ENCODE measurements at places on chromosomes 2 and 18.

DNA sequence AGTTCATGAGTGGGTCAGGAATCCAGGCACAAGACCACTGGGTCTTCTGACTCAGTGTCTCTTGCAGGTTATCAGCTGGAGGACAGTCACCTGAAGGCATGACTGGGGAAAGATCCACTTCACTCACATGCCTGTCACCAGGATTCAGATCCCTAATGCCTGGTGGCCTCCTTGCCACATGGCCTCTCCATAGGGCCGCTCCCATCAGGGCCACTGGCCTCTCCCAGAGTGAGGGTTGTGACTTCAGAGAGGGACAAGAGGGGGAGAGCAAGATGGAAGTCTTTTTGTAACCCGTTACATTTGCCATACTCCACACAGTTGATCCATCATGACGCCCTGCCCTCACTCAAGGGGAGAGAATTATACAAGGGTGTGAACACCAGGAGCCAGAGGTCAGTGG, 13.0 kb upstream of the OTOS start:
- DNase-seq = no peak

GRCh38 chr2:227310756-227311110, 14.3 kb upstream of the MFF start:
- no peak for DNase-seq

GRCh38 chr2:74749432-74749831, 84.5 kb upstream of the HK2 start:
- DNase-seq = no peak

- DNase-seq = no peak
Observed at GRCh38 chr2:42913280-42913878, 121.0 kb upstream of the HAAO start.

DNA sequence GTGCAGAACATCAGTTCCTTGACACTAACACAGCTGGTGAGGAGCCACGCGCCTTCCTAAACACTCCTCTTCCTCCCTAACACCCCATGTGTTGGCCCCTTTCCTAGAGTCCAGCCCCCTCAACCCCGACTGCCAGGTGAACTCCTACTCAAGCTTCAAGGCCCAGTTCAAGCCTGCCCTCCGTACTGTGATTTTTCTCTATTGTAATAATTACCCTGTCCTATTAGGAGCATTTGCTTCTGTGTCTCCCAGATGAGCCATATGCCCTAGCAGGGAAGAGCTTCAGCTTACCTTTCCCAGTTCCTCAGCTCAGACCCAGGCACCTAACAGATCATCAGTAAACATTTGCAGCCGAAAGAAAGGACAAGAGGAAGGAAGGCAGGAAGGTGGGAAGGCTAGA, 130.6 kb upstream of the SALL3 start:
- no peak for DNase-seq

GRCh38 chr18:26565514-26565913, 17.2 kb upstream of the KCTD1 start:
- no peak for DNase-seq

GRCh38 chr2:70520825-70521224, 32.8 kb downstream of the TGFA start:
- DNase-seq = no peak

DNA sequence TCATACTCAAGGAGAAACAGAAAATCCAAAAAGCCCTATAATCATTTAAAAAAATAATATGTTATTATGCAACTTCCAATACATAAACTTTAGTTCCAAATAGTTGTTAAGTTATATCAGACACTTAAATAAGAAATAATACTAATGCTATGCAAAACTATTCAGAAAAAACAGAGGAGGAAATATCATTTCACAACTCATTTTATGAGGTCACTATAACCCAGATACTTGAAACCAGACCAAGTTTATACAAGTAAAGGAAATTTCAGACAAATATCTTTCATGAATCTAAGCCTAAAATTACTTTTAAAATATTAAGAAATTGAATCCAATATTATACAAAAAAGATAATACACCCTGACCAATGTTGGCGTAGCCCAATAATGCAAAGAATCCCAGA, 260.8 kb downstream of the CD226 start:
- no peak for DNase-seq

DNA sequence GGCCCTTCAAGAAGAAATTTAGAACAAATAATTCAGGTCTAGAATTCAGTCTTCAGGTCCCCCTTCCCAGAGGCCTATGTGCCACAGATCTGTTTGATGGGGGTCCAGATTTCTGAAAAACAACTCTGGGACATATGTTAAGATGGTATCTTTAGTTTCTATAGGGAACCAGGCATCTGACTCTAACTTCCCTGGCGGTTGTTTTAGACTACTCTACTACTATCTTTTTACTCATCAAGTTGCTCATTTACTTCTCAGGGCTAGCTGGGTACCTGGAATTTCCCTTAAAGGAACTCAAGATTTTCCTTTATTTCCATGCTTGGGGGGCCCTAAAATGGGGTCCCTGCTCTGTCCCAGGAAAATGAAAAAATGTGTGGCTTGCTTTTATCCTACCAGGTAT, 114.7 kb upstream of the RAB6C start:
- DNase-seq = no peak

GRCh38 chr2:76825140-76825970, 696.8 kb downstream of the LRRTM4 start:
- no peak for DNase-seq

DNA sequence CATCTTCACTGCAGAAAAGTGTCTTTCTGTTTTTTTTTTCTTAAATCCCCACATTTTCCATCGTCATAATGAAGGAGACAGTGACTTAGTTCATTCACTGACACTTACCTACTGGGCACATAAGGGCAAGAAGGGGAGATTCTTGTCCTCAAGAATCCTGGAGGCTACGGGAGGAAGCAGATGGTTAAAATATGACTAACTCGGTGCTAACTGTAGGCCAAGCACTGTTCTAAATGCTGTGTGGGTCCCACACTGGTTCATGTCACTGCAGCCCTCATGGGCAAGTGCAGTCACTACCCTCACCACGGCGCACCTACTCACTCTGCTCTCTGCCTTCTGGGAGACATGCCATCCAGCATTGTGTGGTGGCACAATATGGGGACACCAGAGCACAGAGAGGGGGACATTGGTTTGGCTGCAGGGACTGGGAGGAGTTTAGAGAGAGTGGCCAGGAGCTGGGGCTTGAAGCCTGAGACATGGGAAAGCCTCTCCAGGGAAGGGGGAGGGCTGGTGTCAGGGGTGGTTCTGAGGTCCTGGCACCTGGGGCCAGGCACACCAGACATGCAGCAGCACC, 305.2 kb downstream of the MYCN start:
- DNase-seq = no peak

GRCh38 chr2:122233372-122233771, 477.9 kb downstream of the TSN start:
- DNase-seq = no peak

DNA sequence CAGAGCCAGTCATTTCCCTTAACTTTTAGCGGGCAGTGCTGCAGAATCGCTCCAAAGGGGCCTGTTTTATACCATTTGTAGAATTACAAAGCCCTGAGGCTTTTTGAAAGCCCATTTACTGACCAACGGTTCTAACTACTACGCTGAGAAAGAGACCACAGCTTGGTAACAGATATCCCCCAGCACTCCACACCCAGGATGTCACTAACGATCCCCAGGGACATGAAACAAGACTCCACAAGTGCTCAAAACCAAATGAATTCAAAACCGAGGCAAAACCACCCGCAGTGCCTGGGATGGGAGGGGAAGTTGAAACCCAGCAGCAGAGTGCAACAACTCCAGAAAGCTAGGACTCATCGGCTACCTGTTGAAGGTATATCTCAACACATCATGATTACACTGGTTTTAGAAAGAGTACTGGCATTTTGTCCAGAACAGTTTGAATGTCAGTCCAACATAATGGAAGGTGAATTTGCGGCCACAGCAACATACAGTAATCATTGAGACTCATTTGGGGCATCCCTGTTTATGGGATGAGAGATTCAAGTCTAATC, 33.6 kb upstream of the LRP2 start:
- DNase-seq = no peak

GRCh38 chr2:140851258-140851981, 1279.4 kb downstream of the LRP1B start:
- no peak for DNase-seq

DNA sequence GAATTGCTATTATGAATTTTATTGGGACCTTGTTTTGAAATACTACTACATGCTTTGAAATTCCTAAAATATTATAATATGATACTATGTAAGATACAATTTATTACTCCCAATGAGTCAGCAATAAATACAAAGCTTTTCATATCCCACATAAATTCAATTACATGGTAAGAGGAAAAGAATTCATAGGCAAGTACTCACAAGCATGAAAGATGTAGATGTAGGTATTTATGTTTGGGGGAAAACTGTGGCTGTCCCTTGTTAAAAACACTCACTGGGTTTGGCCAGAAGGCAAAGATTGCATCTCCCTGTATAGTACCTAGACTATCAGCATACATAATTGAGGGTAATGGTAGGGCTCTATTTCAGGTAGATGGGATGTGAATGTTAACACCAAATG, 90.4 kb downstream of the MBD2 start:
- no peak for DNase-seq

GRCh38 chr2:223416815-223417610, 185.1 kb downstream of the SCG2 start:
- no peak for DNase-seq

- no peak for DNase-seq
Observed at GRCh38 chr2:101843048-101843447, 145.5 kb downstream of the MAP4K4 start.
